ENCODE measurements at places on chromosomes 7 and 10.

DNA sequence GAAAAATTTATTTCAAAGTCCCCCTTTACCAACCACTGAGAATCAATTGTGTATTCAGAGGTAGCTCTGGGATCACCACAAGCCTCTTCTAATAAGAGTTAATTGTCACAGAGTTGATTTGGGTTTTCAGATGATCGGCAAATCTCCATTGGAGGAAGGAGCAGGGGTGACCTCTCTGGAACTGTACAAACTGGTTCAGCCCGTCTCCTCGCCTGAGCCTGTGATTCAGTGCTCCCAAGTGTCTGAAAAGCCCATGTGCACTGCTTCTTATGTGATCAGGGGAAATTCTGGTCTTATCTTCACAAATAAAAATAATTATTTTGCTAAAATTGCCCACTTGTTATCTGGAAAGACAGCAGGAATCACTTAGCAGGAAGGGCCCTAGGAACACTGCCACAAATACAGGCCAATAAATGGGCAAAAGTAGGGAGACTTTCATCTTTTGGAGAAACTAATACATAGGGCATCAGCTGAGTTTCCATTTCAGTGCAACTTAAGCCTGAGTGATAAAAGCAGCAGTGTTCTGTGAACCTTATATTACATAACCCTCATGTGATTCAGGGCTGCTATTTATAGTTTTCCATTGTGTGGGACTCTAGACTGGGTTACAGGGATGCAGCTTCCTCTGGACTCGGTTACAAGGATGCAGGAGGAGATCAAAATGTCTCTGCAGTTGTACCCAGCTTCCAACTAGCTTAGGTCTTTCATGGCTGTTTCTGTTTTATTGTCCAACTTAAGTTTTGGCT lies 32.3 kb downstream of the CDK1 start:
- no peak for DNase-seq

- no peak for DNase-seq
Measured at GRCh38 chr7:91140286-91140685, 123.9 kb upstream of the FZD1 start.

DNA sequence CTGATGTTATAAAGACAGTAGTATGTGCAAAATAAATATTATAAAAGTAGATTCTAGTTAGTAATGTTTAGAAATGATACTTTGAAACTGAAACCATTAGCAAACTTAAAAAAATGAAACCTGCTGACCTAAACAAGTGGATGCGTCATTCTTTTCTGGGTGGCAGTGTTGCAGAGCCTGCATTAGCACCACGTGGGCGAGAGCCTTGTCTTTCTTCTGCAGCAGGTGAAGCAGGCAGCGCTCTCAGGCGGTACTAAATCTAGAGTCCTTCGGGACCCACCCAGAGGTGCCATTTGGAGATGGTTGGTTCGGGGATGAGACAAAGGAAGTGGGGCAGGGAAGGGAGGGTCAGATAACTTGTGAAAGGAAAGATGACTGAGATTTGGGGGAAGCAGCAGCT lies 759.1 kb upstream of the IGFBP3 start:
- DNase-seq = no peak

- no peak for DNase-seq
Measured at GRCh38 chr7:69539531-69539930, 58.7 kb upstream of the AUTS2 start.

DNA sequence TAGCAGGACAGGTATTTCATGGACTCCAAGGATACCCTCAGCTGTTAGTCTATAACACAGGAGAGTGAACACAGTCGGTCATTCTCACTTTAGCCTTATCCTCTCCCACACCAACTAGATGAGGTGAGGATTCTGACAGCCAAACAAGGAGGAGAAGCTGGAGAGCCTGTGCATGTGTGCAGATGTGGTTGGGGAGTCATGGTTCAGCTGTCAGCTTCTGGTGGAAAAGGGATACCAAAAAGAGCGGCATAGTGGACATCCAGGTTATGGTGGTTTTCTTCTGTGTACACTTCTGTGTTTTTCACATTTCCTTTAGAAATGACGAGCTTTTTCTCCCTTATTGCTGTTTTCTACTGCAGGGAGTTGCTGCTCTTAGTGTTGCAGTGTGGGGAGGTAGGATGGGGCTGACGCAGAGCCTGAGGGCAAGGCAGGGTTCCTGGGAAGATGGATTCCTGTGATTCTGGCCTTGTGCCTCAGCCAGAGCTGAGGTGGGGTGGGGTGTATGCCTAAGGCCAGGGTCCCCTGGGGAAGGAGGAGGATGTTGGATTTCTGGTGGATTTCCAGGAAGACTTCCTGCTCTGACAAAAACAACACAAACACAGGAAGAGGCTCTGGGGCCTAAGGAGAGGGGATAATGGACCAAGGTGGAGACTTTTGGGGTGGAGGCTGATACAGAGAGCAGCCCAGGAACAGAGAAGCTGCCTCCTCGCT lies 26.6 kb downstream of the PLAU start:
- DNase-seq = no peak

DNA sequence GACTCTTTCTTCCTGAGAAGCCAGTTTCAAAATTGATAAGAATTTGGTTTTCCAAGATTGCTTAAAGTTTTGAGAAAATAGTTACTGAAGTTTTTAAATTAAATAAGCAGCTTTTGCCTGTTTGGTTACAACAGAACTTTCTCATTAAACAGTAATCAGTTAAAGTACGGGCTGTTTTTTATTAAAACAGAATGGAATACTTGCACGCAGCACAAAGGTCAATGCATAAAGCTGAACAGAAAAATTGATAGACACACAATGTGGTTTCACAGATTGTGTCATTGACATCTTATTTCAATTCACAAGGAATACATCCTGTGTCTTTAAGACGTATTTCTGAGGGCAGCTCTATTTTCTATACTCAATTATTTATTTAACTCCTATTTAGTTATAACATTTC lies 192.2 kb downstream of the PRKG1 start:
- DNase-seq = no peak

- DNase-seq = no peak
Measured at GRCh38 chr7:99267481-99267840, 5.2 kb upstream of the MYH16 start.

DNA sequence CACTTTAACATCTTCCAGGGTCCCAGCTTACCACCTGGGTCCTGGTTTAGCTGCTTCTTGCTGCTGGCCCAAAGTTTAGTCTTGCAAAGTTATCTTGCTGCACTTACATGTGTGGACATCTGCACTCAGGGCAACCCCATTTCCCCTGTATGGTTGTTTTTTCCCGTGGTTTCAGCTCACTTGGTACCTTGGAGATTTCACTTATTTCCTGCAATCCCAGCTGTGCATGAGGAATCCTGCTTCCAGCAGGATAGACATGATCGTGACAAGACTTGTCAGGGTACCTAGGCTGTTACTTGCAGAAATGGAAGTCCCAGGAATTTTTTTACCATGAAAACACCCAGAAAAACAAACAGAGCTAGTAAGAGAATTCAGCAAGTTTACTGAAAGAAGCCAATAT lies 95.9 kb upstream of the LEP start:
- no peak for DNase-seq

GRCh38 chr7:120981888-120982615 lies 6.5 kb upstream of the CPED1 start:
- no peak for DNase-seq

- DNase-seq = no peak
Measured at GRCh38 chr10:14225379-14225778, 105.3 kb downstream of the FRMD4A start.

- DNase-seq = no peak
Measured at GRCh38 chr10:78255796-78256638, 222.4 kb downstream of the RPS24 start.

- no peak for DNase-seq
Measured at GRCh38 chr7:91107460-91107859, 156.8 kb upstream of the FZD1 start.

DNA sequence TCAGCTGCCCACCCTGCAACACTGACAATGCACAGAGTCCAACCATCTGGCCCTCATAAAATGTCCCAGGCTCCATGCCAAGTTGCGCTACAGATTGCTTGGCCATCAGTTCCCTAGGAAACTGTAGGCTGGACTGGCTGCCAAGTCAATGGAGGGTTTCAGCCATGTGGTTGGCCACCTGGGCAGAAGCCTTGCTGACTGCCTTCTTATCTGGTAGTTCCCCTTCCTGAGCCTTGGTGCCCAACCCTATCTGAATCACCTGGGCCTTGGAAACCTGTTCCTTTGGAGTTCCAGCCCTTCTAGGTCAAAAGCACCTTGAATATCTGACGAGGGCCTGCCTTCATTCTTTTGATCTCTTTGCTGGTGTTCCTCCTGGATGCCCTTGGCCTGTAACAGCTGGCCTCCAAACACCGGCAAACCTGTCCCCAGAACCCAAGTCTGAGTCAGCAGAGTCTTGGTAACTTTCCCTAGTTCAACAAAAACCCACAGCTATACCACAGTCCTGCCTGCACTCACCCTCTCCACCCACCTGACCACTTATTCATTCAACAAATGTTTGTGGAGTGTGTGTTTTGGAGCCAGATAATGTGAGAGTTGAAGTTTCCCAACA lies 37.4 kb upstream of the KDM7A start:
- DNase-seq = no peak

- DNase-seq = no peak
Measured at GRCh38 chr7:130037703-130038102, 13.5 kb downstream of the ZC3HC1 start.

DNA sequence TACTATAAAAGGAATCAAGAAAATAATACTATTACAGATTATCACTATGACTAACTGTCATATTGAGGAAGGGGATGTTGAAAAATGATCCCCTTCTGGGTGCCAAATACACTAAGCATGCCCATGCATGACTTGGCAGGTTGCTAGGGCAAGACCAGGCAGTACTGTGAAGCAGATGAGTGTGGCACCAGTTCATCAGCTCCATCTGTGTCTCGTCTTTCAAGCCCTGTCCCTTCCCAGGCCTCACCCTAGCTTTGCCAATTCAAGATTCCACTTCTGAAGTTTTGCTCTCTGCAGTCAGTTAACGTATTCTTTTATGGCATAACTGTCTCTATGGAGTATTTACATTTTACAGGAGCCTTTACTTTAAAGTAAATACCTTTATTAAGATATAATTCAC lies 135.6 kb upstream of the HPS1 start:
- no peak for DNase-seq

- DNase-seq = no peak
Measured at GRCh38 chr10:8487346-8487745, 432.9 kb downstream of the GATA3 start.

- DNase-seq = no peak
Measured at GRCh38 chr7:111192614-111193413, 101.9 kb downstream of the LRRN3 start.

DNA sequence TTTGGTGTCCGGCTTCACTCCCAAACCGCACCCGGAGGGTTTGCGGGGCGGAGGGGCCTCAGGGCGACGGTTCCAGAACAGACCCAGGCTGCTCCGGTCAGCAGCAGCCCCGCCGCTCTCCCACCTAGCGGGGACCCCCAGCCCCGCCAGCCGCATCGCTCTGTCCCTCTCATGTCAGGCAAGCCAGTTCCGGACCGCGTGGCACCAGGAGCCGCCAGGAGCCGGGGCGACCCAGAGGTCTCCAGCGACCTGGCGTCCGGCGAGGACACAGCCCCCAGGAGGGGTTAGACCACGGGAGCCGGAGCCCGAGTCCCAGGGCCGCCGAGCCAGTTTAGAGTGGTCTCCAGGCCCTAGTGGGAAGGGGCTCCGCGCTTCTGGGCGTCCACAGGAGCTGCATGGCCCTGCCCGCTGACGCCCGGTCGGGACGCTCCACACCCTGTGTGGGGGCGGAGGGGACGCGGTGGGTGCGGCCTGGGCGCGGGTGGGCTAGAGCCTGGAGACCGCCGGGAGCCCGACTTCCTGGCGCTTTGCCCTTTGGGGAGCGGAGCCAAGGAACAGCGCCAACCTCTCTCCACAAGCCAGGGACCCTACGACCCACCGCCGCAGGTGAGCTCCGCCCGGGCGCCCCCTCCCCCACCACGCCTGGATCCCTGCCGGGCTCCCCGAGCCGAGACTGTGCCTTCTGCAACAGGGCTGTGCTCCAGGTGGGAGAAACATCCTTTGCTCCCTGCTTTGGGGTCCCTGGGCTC lies 43.4 kb downstream of the ZNF117 start:
- no peak for DNase-seq

DNA sequence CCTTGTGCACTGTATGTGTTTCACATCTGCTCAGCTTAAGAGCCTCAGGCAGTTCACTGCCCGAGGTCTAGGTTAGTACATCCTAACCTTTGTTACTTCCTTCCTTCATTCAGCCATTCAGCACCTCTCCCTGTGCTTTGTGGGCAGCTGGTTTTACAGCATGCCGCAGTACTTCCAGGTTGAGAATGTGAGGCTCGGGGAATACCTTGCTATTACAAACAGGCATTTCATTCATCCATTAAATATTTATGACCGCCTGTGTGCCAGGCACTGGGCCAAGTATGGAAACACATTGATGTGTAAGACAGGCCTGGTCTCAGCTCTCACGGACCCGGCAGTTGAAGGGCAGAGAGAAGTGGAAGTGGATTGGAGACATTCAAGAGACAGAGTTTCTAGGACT lies 82.4 kb downstream of the SHH start:
- no peak for DNase-seq

- DNase-seq = no peak
Measured at GRCh38 chr7:110877016-110877415, 213.9 kb upstream of the LRRN3 start.

- DNase-seq = no peak
Measured at GRCh38 chr10:21521751-21522533, 3.5 kb downstream of the SKIDA1 start.

DNA sequence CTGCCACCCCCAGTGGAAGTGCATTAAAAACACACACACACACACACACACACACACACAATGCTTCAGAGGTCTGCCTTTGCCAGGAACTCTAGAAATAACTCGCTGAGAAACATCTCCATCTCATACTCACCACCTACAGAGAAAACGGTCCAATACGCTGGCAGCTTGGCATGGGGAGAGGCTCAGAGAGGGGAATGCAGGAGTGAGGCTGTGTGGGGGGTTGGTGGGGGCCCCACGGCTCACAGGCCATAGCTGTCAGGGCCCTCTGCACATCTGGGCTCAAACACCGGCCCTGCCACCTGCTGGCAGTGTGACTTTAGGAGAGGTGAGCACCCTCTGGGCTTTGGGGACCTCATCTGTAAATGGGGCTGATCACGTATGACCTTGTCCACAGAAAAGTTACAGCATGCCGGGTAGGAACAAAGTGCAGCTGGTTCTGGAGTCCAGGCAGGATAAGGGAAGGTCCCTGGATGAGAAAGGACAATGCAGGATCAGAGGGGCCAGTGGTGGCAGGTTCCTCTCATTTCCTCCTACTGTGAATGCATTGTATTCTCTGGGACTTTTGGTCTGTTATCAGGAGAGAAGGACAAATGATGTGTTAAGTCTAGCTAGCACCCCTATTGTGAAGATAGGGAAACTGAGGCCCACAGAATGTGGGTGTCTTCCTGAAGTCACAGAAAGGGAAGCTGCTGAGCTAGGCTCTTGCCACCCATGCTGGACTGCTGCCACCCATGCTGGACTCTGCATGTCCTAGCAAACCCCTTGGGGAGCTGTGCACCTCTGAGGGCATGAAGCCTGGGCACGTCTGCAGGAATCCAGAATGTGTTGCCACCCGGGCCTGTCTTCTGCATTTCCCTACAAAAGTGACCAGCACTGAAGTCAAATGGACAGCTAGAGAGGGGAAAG lies 404.6 kb downstream of the RPS24 start:
- no peak for DNase-seq

- DNase-seq = no peak
Measured at GRCh38 chr10:94420998-94421528, 18.7 kb downstream of the TBC1D12 start.

GRCh38 chr10:50512214-50512595 lies 111.6 kb downstream of the SGMS1 start:
- no peak for DNase-seq

GRCh38 chr10:101952191-101952590 lies 103.8 kb downstream of the ARMH3 start:
- no peak for DNase-seq
